ENCODE measurements at places on chromosomes 11 and 22. TPM values are rescaled to one million over a fixed set of nuclear protein-coding genes. Genes with fewer than 3 reads are reported as not detected.

- no peak for DNase-seq
- no peaks in the 10 kb centered on the region for H3K36me3 ChIP-seq
- no peak overlapping the region for H3K4me3 ChIP-seq
- no peak overlapping the region for H3K27ac ChIP-seq
- no peaks in the 10 kb centered on the region for H3K4me1 ChIP-seq
Observed at GRCh38 chr11:1438967-1439330, 47.6 kb downstream of the MOB2 start.

- no peaks in the 10 kb centered on the region for H3K4me1 ChIP-seq
- no peaks in the 10 kb centered on the region for H3K36me3 ChIP-seq
- H3K4me3 ChIP-seq, result no peak overlapping the region
- no peak for DNase-seq
Observed at GRCh38 chr11:22516111-22516510, 109.5 kb downstream of the FANCF start.

GRCh38 chr22:27651486-27651885, 150.1 kb downstream of the MN1 start:
- no peaks in the 10 kb centered on the region for H3K36me3 ChIP-seq
- DNase-seq, result no peak
- H3K4me1 ChIP-seq, result no peaks in the 10 kb centered on the region
- no peak overlapping the region for H3K4me3 ChIP-seq
- H3K27me3 ChIP-seq, result no peaks in the 10 kb centered on the region
- H3K27ac ChIP-seq, result no peak overlapping the region

GRCh38 chr11:78039919-78040671, 17.0 kb upstream of the KCTD14 start:
- peak; percentile 82 for DNase-seq
- H3K4me1 ChIP-seq, result peaks cover 25% of the 10 kb centered on the region
- no peaks in the 10 kb centered on the region for H3K27me3 ChIP-seq
- peak overlapping the region; percentile 75 for H3K27ac ChIP-seq
- H3K36me3 ChIP-seq, result no peaks in the 10 kb centered on the region

- H3K36me3 ChIP-seq, result no peaks in the 10 kb centered on the region
- peaks cover 44% of the 10 kb centered on the region for H3K4me1 ChIP-seq
- no peaks in the 10 kb centered on the region for H3K27me3 ChIP-seq
- H3K27ac ChIP-seq, result peak overlapping the region; percentile 10
Observed at GRCh38 chr11:61951484-61952135, 1.5 kb downstream of the BEST1 start.

- no peaks in the 10 kb centered on the region for H3K36me3 ChIP-seq
- H3K4me3 ChIP-seq, result no peak overlapping the region
- no peaks in the 10 kb centered on the region for H3K4me1 ChIP-seq
- no peaks in the 10 kb centered on the region for H3K27me3 ChIP-seq
Observed at GRCh38 chr22:25966448-25966913, 202.8 kb upstream of the SEZ6L start.

The C11orf91 gene
- total RNA-seq, result not detected

The NELL1 gene
- total RNA-seq, result not detected

- no peaks in the 10 kb centered on the region for H3K36me3 ChIP-seq
- H3K27ac ChIP-seq, result no peak overlapping the region
- no peaks in the 10 kb centered on the region for H3K27me3 ChIP-seq
- no peak overlapping the region for H3K4me3 ChIP-seq
- no peak for DNase-seq
- H3K4me1 ChIP-seq, result no peaks in the 10 kb centered on the region
Observed at GRCh38 chr11:10881892-10882291, 24.0 kb upstream of the ZBED5 start.

The ANO3 gene
- 0.13 TPM for total RNA-seq

DNA sequence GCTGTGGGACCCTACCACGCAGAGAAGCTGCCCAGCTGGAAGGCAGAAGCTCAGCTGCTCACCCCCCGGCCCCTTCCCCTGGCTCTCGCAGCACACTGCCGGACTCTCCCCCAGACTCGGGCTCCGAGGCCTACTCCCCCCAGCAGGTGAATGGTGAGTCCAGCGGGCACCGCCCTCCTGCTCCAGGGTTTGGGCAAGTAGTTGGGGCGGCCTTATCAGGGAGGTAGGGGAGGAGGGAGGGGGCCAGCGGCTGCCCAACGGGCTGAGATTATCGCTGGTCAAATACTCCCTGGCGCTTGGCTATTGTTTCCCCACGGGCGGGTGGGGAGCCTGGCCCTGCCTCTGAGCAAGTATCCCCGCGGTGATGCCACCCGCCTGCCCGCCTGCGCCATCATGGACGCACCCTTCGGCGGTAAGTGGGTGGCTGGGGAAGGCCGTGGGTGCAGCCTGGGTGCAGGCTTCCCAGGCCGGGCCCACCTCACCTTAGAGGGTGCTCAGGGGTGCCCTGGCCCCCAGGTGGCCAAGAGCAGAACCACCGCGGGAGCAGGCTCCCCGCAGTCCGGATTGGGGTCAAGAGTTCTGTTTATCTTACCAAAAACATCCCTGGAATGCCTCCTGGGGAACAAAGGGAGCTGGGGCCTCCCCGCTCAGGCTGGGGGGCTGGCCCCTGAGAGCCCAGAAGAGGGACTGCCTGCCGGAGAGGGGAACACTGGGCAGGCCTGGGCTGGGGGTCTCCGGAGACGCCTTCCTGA, 16.9 kb downstream of the MYRF start:
- H3K27ac ChIP-seq, result no peak overlapping the region
- H3K36me3 ChIP-seq, result peaks cover 6% of the 10 kb centered on the region
- no peaks in the 10 kb centered on the region for H3K27me3 ChIP-seq
- peaks cover 73% of the 10 kb centered on the region for H3K4me1 ChIP-seq
- DNase-seq, result no peak

The RAB39A gene
- total RNA-seq, result not detected

The GCAT gene
- 61.7 TPM for total RNA-seq
